ENCODE measurements at places on chromosomes 2 and 18.

- no peak for DNase-seq
Observed at GRCh38 chr2:42795275-42795674, 2.9 kb upstream of the HAAO start.

DNA sequence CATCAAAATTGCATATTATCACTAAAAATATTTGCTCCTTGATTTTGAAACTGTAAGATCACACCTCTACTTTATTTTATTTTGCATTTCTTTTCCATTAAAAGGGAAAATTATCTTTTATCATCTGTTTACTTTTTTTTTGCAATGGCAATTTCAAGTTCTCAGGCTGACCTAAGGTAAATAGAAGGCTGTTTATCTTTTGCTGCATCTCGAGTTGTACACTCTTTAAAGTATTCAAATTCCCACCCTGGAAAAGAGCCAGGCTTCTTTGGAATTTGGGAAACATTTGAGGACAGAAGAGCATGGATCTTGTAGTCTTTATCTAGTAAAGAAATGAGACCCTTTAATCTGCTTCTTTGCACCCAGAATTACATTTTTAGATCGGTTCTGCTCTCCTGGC is 645.7 kb downstream of the SLC4A3 start:
- no peak for DNase-seq

- peak; percentile 35 for DNase-seq
Observed at GRCh38 chr2:234164493-234165413, 114.3 kb downstream of the SPP2 start.

DNA sequence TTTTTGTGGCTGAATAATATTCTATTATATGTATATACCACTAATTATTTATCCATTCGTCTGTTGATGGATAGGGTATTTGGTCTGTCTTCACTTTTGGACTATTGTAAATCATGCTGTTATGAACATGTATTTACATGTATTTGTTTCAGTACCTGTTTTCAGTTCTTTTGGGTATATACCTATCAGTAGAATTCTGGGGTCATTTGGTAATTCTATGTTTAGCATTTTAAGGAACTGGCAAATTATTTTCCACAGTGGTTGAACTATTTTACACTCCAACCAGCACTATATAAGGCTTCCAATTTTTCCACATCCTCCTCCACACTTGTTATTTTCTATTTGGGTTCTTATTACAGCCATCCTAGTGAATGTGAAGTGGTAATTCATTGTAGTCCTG is 12.4 kb upstream of the TANK start:
- DNase-seq, result no peak

DNA sequence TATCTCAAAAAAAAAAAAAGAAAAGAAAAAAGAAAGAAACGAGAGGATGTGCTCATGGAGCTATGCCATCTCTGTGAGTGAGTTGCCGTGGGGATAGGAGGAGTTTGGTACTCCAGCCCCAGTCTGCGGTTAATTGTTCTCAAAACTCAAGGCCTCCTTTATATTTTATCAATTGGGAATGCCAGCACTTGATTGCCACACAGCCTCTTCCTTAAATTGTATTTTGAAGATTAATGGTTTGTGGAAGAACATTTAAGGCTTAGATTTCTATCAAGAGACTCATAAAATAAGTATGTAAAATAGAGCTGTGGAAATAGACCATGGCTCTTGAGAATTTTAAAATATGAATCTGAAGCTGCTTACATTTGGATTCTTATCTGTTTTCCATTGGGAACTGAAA is 29.8 kb downstream of the KCNE4 start:
- no peak for DNase-seq

- no peak for DNase-seq
Observed at GRCh38 chr2:65360441-65360840, 72.0 kb downstream of the SPRED2 start.

- no peak for DNase-seq
Observed at GRCh38 chr2:23801396-23801795, 125.5 kb downstream of the ATAD2B start.

DNA sequence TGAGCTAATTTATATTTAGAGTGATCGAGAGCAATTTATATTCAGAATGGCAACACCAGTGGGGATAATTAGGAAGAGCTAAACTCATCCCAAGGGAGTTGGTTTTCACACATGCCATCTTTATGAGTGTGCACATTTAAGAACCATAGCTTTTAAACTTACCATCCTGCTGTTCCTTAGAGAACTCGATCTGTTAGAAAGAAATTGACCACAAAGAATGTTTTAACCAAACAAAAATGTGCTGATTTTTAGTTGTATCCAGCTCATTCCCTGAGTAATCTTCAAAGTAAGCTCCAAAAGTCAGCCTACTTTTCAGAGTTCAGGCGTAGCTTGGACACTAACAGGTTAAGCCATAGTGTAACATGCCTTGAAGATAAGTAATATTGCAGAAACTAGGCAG is 12.6 kb downstream of the MYL1 start:
- DNase-seq, result no peak

- DNase-seq, result no peak
Observed at GRCh38 chr2:129178356-129178755, 801.1 kb upstream of the RAB6C start.

GRCh38 chr18:23257137-23257536 is 121.9 kb downstream of the CABLES1 start:
- no peak for DNase-seq

DNA sequence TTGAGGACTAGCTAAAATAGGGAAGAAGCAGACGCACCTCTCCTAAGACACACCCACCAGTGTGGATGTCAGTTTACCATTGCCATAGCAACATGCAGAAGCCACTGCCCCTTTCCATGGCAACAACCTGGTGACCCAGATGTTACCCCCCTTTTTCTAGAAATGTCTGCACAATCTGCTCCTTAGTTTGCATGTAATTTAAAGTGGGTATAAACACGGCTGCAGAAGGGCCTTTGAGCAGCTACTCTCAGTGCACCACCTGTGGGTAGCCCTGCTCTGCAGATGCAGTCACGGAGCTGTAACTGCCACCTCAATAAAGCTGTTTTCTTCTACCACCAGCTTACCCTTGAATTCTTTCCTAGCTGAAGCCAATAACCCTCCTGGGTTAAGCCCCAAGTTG is 87.1 kb downstream of the FBXO15 start:
- no peak for DNase-seq

All from activated CD8-positive, alpha-beta memory T cell treated with anti-CD3 and anti-CD28 coated beads for 1 hour (primary cell).